Stimulated activated CD8-positive, alpha-beta memory T cell treated with anti-CD3 and anti-CD28 coated beads, Interleukin-7, amount 100 ng/mL, for 4 hours (primary cell): ENCODE measurements at places on chromosomes 7 and 10.

DNA sequence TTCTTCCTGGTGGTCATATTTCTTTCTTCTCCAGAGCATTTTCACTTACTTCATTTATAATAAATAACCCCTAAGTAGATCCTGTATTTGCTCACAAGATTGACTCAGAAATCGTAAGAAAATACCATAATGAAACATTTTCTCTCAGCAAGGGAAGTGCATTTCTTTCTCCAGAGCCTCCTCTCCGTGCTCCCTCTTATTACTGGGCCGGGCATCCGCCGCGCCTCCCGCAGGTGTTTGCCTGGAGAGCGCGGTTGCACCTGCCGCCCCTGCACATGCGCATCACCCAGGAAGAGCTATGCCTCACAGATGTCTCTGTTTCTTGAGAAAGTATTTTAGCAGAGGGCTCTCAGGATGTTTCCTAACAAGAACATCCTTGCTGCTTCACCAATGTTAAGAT, 509.2 kb downstream of the TCERG1L start:
- DNase-seq = no peak

DNA sequence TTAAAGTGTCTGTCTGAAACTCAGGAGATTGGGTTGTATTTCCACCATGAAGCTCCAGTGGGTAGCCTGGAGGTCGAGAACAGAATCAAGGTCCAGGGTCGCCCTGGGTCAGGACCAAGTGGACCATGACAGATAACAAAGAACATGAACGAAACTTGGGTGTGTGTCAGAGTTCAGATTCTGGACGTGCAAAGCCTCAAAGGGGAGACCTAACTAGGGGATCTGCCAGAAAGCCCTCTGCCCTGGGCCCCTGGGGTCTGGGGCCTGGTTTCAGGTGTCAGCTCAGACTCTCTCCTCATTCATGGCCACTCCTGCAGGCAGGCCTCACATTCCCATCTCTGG, 1.6 kb downstream of the RASSF4 start:
- DNase-seq = no peak

- DNase-seq = peak; percentile 8
These were observed 97.5 kb downstream of the MKI67 start for GRCh38 chr10:128028508-128029289.

DNA sequence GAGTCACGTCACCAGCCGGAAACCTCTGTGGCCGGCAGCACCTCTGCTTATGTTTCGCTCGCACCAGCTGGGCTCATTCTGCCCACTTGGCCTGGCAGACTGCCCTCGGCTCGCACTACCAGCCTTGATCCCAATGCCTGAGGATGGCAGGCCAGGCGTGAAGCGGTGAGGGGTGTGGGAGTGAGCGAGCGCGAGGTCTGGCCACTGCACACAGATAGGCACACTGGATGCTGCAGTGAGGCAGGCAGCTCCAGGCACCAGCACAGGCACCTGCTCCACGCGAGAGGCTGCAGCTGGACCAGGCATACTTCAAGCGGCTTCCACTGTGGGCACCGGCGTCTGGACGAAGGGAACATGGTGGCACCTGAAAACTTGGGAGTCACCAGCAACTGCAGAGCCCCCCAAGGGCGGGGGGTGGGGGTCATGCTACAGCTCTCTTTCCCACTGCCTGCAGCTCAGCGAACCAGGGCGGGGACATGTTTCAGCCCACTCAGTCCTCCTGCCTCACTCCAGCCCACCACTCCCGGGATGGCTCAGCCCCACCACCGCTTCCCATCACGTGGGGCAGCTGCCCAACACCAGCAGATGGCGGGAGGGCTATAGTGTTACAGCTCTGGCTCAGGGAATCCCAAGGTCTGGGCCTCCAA, 5.4 kb upstream of the DMTF1 start:
- no peak for DNase-seq

GRCh38 chr7:123367031-123367430, 167.3 kb upstream of the SLC13A1 start:
- DNase-seq = no peak

GRCh38 chr10:112716924-112717413, 233.1 kb upstream of the TCF7L2 start:
- no peak for DNase-seq

- DNase-seq = no peak
These were observed 40.6 kb downstream of the LDB3 start for GRCh38 chr10:86708783-86709380.

DNA sequence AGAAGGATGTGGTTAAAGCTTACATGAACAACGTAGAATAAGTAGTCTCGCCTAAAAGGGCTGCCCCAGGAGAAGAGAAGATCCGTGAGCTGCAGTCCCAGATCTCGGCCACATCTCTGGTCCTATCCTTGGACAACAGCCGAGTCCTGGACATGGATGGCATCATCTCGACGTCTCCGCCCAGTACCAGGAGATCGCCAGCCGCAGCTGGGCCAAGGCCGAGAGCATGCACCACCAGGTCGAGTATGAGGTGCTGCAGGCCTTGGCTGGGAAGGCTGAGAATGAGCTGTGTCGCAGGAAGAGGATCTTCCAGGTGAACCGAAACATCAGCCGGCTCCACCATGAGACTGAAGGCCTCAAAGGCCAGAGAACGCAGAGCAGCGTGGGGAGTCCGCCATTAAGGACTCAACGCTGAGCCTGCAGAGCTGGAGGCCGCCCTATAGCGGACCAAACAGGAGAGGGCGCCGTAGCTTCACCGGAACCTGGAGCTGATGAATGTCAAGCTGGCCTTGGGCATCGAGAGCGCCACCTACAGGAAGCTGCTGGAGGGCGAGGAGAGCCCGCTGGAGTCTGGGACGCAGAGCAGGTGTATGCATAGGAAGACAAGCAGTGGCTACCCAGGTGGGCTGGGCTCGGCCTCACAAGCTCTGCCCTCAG, 22.2 kb downstream of the LIPK start:
- DNase-seq = no peak

GRCh38 chr10:110269374-110270318, 35.1 kb downstream of the SMNDC1 start:
- DNase-seq = no peak

DNA sequence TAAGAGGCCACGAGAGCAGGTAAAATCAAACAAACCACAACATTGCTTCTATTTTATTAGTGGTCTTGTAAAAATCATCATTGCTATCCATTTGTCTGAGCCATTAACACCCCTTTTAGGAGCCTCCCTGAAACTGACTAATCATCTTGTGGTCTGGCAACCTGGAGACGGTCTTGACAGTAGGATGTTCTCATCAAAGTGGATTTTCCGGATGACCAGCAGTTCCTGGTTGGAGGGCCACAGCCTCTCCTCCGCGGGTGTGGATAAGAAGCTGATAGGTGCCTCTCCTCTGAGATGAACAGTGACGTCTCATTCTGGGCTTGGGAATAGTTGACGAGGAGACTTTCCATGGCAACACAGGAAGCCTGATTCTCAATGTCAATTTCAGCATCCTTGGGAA, 490.7 kb downstream of the TYW1 start:
- DNase-seq = no peak

DNA sequence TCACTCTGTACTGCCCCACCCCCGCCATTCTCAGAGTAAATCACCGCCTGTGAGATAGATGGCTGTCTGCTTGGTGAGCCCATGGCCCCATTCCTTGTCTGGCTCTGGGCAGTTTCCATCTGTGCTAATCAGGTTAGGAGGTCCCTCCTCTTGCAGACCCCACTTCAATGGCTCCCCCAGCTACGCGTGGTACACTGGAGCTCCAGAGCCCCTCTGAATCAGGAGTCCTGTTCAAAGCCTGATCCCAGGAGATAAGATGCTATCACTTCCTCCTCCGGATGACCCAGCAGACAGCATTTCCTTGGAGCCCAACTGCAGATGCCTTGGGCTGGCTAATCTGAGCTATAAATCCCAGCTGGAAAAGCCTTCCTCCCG, 122.3 kb downstream of the SH3PXD2A start:
- no peak for DNase-seq

- DNase-seq = no peak
These were observed 24.3 kb upstream of the VDAC2 start for GRCh38 chr10:75186310-75186709.

DNA sequence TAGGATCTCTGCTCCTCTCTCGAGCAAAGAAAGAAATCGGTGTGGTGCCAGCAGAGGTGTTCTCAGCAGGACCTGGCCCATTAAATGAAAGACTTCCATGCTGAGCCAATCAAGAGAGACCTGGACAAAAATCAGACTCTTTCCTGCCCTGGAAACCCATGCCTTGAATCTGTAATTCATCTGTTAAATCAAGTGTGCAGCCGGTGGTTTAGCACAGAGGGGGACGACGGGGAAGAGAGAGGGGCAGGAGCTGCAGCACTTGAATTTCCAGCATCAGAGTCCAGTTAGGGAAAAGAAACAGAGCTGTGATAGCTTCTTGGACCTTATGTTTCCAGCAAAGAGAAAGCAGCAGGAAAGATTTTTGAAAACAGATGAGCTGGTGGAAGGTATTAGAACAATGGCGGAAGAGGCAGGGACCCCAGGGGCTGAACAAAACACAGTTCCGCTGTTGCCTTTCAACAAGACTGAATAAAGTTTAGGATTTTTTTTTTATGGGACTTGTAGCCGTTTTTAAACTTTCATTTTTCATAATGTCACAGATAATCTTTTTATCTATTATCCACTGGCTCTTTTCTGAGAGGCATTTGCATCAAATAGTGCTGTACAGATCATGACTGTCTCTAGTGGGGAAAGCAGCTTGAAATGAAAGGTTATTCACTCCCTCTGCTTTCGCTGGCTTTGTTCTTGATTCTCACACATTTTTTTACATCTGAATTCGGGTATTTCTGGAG, 543.6 kb upstream of the GALNT17 start:
- DNase-seq = no peak

- DNase-seq = no peak
These were observed 20.0 kb downstream of the SORCS1 start for GRCh38 chr10:107144490-107144889.

DNA sequence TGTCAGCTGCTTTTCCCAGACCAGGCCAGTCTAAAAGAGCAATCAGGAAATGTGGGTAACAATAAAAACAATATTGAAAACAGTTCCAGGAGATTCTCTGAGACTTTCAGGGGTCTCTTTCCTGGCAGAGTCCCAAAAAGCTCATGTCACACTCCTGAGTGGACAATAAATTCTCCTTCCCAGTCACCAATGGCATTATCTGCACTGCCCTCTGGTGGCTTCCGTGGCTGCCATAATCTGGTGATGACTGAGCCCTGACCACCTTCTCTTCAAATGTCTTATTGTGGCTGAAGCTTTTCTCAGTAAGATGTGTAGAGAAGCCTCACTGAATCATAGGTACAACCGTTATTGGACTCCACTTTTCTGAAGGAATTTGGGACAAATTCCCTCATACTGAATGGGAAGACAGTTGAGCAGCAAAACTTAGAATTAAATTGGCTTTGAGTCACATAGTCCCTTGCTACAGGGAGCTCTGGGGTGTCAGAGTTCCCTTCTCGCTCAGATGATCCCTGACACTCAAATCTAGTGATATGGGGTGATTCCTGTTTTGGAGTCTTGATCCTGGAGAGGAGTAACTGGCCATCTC, 24.4 kb upstream of the ASAH2 start:
- DNase-seq = no peak

GRCh38 chr7:64551375-64552142, 11.3 kb downstream of the ZNF680 start:
- DNase-seq = no peak

- DNase-seq = no peak
These were observed 20.0 kb downstream of the MYO1G start for GRCh38 chr7:44958645-44959344.

DNA sequence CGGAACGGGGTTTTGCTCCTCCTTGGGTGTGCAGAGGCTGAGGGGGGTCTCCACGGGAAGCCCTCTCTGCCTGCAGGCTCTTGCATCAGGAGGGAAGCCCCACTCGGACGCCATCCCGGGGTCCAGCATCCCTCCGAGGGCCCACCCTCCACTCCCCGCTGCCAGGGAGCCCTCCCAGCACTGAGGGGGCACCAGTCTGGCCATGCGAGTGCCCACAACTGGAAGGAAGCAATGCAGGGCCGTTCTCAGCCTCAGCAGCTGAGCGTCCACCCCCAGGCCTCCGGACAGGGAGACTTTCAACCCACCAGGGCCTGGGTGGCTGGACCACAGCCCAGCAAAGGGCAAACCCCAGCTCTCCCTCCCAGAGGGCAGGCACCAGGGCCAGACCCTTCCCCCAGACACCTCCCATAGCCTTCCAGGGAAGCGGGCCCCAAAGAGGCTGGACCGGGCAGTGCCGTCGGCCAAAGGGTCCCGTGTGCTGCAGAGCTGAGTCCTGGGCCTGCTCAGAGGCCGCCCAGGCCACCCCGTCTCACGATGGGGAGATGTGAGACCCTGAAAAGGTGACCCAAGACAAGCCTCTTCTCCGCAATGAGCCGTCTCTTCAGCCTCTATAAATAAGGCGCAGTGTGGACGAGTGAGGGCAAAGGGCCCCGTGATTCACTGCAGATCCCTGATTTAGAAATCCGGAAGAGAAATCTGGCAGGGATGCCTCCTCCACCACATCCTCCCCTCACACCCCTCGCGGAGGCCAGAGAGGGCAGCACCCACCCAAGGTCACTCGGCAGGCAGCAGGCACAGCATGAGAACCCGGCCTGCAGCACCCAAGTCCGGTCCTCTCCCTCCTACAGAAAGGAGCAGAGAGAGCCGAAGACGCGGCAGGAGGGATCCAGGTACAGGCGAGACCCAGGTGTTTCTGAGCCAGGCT, 81.9 kb upstream of the DNAAF5 start:
- DNase-seq = no peak

DNA sequence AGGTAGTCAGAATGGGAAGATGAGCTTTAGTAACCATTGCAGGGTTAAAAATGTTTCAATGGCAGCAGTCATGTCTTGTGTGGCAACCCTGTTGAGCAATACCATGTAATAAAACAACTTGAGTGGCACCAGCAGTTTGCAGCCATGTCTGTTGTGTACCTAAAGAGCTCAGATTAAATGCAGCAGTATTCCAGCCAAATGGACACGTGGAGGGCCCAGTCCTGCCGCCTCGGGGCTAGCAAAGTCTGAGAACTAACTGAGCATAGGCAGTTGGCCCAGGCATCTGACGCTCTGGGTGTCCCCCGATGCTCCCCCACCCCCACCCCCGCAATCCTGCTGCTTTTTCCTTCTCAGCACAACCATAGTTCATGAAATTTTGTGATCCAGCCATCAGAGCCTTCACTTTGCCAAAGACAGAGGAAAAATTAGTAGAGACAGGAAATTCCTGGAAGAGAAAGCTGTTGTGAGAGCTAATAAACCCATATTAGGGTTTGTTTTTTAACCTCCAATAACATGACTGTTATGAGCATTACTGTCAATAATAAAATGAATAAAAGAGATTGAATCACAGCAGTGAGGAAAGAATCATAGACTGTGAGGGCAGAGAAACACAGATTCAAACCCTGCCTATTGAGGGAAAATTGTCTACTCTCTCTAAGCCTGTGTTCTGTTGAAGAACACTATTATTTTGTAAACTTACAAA, 220.6 kb upstream of the RHOBTB1 start:
- DNase-seq = no peak

DNA sequence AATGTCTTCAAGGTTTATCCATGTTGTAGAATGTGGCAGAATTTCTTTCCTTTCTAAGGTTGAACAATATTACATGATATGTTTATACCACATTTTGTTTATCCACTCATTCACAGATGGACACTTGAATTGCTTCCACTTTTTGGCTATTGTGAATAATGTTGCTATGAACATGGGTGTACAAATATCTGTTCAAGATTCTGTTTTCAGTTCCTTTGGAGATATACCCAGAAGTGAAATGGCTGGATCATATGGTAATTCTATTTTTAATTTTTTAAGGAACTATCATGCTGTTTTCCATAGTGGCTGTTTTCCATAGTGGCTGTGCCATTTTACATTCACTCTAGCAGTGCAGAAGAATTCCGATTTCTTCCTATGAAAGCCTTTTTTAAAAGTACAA, 194.7 kb upstream of the GRB10 start:
- DNase-seq = no peak

GRCh38 chr10:81288544-81288943, 586.5 kb upstream of the NRG3 start:
- no peak for DNase-seq
